ENCODE measurements at places on chromosomes 7 and 10.

GRCh38 chr10:5895804-5896203 is 5.8 kb downstream of the FBH1 start:
- no peak for DNase-seq

GRCh38 chr10:80946073-80946472 is 408.4 kb downstream of the SH2D4B start:
- no peak for DNase-seq

- no peak for DNase-seq
Observed at GRCh38 chr7:132350741-132351140, 225.5 kb downstream of the PLXNA4 start.

GRCh38 chr10:43913676-43914235 is 265.1 kb upstream of the ZNF32 start:
- no peak for DNase-seq

DNA sequence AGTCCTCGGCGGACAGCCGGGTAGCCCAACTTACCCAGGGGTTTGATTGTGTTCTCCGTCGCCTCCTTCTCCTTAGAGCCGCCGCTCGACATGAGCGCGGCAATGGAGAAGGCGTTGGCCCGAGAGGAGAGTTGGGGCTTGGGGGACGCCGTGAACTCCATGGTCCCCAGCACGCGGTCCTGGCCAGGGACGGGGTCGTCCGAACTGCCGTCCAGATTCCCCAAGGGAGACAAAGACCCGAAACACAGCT is 515 bp downstream of the TBX20 start:
- no peak for DNase-seq

DNA sequence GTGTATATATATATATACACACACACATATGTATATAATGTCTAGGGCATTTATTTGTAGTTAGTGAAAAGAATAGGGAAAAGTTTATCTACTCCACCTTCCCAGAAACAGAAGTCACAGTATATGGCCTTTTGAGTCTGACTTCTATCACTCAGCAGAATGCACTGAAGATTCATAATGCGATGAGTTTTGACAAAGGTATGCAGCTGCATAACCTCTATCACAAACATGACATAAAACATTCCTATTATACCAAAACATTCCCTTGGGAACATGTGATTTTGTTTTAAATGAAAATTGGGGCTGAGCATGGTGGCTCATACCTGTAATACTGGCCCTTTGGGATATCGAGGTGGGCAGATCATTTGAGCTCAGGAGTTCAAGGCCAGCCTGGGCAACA is 137.3 kb upstream of the EEPD1 start:
- no peak for DNase-seq

DNA sequence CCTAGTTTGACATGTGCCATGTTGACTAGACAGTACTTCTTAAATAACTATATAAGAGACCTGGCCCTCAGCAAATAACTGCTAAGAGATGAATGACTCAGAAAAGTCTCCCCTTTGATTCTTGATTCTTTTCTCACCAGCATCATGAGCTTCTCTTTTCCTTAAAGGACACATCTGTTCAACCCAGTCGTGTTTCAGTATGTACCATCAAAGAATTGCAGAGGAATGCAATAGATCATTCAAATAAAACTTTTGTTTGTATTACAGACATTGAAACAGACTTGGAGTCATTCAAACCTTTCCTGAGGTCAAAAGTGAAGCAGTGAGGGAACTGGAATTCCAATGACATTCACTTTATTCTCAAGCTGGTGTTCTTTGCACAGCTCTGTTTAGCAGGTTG is 598.3 kb upstream of the GHITM start:
- no peak for DNase-seq

DNA sequence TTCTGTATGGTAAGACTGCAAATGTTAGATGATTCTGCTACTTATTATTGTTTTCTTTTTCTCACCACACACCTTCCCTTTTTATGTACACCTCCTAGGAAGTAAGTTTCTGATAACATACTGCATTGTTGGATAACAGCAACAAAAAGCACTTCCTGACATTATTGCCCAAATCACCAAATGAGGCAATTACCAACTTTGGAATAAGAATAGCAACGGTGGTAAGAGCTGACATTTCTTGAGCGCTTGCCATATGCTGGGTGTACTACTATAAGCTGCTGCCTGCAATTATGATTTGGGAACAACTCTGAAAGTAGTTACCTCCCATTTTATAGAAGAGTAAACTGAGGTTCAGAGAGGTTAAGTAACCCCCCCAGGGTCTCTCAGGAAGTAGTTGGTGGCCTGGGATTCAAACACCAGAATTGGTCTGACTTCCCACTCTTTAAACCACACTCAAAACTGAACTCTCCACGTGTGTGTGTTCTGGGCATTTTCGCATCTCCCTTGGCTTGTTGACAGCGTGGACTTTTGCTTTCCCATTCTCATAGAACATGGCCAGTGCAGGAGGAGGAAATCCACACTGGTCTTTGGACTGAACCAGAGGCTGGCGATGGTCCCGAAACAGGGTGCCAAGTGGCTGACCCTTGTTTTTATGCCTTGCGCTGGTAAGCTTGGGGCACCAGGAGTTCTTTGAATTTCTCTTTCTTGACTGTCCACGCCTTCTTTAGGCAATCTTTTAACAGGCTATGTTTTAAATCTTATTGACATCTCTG is 71.4 kb downstream of the TCF7L2 start:
- DNase-seq: no peak

DNA sequence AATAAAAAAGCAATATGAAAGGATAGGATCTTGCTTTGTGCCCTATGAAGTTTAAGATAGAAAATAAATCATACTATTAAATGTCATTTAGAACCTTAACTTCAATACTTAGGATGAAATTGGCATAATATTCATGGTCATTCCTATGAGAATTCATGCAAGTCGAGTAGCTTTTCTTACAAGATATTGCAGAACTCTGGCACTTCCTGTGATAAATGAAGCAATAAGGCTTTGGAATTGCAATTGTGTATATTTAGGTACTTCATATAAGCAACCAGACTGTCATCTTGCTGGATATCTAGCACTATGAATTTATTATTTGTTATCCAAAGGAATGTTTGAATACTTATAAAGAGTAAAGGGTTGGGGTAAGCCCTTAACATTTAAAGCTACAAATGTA is 116.5 kb downstream of the ZNF438 start:
- no peak for DNase-seq

GRCh38 chr7:143002106-143002505 is 24.8 kb downstream of the OR9A2 start:
- DNase-seq: no peak

GRCh38 chr7:43294080-43294630 is 181.7 kb downstream of the HECW1 start:
- no peak for DNase-seq

GRCh38 chr7:76225379-76225778 is 23.7 kb downstream of the SRRM3 start:
- DNase-seq: no peak

GRCh38 chr7:30365621-30366020 is 81.2 kb downstream of the ZNRF2 start:
- no peak for DNase-seq

DNA sequence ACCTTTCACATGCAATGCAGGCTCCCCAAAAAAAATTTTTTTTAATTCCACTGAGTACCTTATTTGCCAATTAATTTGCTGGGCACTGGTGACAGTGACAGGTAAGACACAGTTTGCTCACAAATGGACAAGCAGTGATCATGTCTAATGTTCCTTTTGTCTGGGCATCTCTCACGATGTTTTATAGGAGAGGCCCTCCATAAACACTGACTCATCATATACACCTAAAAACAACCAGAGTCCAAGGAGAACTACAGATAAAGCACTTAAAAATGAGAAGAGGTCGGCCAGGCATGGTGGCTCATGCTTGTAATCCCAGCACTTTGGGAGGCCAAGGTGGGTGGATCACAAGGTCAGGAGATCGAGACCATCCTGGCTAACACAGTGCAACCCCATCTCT is 105.1 kb downstream of the ATE1 start:
- DNase-seq: no peak

GRCh38 chr10:21751341-21752310 is 217.6 kb downstream of the MLLT10 start:
- no peak for DNase-seq

DNA sequence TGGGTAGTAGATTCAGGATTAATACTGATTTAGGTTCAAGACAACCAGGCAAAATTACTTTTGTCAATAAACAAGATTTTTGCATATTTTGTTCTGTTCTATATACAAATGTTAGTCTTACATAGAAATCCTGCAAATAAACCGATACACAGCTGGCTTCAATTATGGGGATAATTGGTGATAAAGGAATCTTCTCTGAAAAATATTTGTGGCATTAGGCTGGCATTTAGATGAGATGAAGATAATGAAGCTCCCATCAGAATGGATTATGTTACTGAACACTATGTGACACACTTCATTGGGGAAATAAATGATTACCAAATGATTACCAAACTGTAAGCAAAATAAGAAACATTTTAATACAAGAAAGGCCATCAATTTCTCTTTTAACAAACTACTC is 65.8 kb downstream of the NT5C2 start:
- no peak for DNase-seq

DNA sequence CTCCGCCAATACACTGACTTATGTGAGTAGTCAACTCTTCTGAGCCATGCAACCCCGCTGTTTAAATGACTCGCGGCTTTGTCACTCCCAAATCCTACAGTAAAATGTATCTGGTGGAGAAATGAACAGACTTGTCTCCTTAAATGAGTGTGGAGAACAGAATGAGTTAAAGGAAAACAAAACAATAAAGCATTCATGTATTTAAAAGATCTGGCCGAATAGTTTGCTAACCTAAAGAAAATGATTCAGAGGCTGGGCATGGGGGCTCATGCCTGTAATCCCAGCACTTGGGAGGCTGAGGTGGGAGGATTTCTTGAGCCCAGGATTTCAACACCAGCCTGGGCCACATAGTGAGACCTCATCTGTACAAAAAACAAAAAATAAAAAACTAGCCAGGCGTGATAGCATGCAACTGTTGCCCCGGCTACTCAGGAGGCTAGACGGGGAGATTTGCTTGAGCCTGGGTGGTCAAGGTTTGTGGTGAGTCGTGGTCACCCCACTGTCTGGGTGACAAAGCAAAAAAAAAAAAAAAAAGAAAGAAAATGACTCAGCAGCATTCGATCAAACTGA is 86.5 kb upstream of the PFKP start:
- no peak for DNase-seq

GRCh38 chr7:157900011-157900410 is 563.2 kb downstream of the DNAJB6 start:
- DNase-seq: no peak

DNA sequence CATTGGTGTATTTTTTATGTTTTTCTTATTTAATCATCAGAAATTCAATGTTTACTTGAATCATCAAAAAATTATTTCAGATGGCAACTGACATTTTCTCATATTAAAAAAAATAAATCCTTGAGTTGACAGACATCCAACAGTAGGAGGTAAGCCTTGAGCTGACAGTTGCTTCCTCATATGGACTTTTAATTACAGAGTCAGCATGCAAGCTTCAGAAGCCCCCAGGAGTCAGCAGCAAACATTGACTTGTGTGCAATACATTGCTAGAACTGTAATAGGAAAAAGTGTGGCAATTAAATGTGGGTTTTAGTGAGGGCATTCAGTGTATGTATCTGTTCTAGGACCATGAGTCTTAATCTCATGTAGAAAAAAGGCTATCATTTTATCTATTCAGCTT is 62.4 kb upstream of the TAS2R16 start:
- DNase-seq: no peak

- DNase-seq: no peak
Observed at GRCh38 chr10:29199941-29200679, 88.8 kb upstream of the LYZL1 start.

- DNase-seq: no peak
Observed at GRCh38 chr10:102630663-102631062, 13.6 kb upstream of the TRIM8 start.

DNA sequence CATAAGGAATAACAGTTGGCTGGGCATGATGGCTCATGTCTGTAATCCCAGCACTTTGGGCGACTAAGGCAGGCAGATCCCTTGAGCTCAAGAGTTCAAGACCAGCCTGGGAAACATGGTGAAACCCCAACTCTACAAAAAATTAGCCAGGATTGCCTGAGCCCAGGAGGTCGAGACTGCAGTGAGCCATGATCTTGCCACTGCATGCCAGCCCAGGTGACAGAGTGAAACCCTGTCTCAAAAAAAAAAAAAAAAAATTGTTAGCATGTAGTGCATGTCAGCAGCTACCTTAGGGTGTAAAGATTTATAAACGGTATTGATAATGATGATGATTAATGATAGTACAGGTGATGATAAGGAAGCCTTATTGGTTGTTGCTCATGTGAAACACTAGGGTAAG is 331.2 kb upstream of the FZD1 start:
- no peak for DNase-seq

DNA sequence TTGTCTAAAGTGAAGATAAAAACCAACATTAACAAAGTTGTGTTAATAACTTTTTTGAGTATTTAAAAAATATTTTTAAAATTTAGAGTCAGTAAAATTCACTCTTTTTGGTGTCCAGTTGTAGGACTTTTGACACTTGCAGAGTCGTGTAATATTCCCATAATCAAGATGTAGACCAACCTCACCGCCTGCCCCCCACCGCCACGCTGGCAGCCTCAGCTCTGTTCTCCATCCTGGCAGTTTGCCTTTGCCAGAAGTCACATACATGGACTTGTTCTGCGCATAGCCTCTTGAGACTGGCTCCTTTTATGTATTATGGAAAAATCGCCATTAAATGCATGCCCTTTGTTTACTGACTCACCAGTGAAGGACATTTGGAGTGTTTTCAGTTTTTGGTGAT is 27.3 kb upstream of the SYCE1 start:
- no peak for DNase-seq

DNA sequence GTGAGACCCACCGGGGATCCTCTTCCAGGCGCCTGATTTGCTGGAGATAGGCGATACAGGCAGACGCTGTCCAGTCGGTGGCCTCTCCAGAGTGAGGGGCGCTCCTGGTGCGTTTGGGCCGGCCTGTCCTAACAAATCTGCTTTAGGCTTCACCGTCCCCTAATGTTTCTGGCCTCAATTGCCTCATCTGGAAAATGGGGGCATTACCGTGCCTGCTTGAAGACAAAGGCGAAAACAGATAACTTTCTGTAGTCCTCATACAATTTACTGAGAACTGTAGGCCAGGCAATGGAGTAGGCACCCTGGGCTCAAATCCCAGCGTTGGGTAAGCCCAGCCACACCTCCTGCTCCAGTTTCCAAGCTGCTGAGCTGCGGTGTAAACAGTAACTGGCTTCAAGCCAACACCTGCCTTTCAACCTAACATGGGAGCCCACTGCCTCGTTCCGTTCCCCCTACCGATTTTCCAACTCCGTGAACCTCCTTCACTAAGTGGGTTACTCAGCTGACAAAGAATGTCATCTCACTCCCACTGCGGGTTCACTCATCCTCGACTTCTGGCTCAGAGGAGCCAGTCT is 589 bp upstream of the ZFAND4 start:
- no peak for DNase-seq

GRCh38 chr7:96663871-96664445 is 45.7 kb downstream of the SEM1 start:
- DNase-seq: no peak

DNA sequence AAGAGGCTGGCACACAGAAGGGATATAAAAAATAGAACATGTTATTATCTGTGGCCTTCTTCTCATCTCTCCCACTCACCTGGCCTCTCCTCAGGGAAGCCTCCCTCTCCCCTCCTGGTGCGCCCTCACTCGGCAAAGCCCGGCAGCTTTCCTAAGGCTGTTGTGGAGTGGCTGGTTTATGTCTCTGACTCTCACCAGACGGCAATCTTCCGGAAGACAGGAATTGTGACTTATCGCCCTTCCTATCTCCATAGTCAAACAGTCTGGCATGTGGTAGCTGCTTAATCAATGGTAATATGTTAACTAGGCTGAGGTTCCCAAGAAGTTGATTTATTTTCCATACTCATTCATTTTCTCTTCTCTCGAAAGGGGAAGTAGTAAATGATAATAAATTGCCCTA is 78.7 kb downstream of the ATXN7L1 start:
- DNase-seq: no peak

Measured in dorsolateral prefrontal cortex (tissue), 122 donors.